ENCODE measurements at places on chromosomes 4 and X.

- DNase-seq: no peak
Measured at GRCh38 chr4:186058980-186059316, 10.0 kb upstream of the TLR3 start.

- no peak for DNase-seq
Measured at GRCh38 chrX:16819634-16820033, 33.4 kb downstream of the TXLNG start.

DNA sequence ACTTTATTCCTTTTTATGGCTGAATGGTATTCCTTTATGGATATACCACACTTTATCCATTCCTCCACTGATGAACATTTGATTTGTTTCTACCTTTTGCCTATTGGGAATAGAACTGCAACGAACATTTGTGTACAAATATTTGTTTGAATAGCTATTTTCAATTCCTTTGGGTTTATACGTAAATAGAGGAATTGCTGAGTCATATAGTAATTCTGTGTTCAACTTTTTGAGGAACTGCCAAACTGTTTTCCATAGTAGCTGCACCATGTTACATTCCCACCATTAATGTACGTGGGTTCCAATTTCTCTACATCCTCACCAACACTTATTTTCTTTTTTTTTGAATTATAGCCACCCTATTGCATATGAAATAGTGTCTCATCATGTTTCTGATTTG is 156.5 kb upstream of the ATP6AP2 start:
- DNase-seq: no peak

DNA sequence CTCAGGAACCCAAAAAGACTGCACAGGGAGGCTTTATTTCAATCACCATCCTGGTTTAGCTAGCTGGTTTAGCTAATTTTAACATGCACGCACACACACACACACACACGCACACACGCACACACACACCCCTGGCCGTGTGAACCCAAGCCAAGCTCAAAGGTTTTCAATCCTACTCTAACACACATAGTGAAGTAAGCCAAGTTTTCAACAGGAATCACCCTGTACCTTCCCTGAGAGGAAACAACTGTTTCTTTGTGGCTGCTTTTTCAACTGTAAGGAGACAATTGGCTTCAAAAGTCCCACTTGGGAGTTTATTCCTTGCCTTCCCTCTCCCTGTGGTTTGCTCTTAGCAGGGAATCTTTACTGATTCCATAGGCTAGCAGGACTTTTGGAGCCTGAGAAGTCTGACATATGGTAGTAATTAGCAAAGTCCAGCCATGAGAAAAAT is 98.9 kb upstream of the BMP3 start:
- DNase-seq: no peak

GRCh38 chrX:146881521-146881920 is 67.0 kb upstream of the CXorf51A start:
- DNase-seq: no peak
